CD4-positive, alpha-beta T cell treated with Interleukin-21 for 1 hour (primary cell): ENCODE measurements at places on chromosomes 12 and 14.

DNA sequence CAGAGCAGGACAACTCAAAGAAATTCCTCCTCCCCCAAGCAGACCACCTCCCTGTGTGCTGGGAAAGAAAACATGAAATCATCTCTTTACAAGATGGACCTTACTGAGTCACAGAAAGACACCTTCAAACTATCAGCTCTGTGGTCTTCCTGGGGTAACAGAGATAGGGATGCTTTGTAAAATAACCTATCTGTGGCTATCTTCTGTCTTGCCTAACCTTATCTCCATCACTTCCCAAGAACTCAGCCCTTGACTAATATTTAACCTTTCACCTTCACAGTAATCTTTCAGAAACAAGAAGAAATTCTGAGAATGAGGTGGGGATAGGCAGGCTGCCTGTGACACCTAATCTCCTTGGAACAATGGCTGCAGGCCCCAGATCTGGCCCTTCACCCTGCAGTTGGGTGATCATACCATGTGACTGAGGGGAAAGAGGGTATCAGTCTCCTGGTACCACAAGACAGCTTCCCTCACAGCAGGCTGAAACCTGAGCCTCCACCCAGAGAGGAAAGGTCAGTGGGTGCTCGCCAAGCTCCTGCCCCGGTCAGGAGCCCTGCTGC is 27.4 kb upstream of the CEBPE start:
- no peak for DNase-seq

DNA sequence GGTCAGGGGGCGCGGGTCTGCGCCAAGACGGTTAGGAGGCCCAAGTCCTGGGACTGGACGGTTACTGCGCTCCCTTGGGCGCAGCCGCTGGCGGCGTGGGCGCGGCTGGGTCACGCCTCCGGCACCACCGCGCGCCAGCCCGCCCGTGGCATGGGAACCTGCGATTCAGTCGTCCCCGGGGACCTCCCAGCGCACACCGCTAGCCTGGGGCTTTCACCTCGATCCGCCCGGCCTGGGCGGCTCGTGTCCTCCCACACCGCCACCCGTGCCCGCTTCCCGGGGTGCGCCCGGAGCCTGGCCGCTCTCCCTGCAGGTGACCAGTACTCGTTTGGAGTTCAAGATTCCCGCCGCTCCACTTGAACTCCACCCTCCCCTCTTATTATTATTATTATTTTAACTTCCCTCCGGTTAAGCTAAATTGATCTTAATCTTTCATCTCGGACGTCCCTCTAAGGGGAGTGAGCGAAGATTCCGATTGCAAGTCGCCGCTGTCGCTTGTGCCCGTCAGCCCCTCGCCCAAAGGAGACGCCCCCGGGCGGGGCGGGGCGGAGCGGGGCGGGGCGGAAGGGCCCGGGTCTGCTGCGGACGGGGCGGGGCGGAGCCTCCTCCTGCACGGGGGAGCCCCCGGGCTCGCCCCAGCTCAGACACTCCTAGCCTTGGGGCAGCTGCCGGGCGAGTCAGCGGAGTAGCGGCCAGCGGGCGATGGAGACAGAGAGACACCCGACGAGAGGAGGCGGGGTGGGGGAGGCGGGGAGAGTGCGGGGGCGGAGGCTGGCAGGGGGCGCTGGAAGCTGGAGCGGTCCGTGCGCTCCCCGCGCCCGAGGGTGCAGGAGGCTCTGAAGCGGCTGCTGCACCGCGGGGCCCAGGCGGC is at the start of gene KCNMB4:
KCNMB4 (plus strand) TSS at position 643 of the 871 bp plus-strand sequence. CDS start 445 bp downstream, outside the sequence.
- peak; percentile 74 for DNase-seq

DNA sequence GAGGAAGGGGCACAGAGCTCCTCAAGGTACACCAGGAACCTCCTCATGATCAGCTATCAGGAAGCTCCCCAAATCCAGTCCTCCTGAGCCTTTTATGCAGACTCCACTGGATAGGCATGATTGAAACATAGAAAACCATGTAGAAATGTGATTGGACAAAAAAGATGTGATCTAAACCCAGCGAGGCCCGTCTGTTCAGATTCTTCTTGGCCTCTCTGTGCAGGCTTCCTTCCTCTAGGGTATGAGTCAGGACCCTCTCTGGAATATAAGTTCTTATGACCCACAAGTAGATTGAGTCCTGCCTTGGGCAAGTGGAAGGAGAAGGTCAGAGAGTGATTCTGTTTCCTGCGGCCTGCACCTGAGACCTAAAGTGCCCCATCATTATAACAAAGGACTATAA is 166.3 kb downstream of the PHLDA1 start:
- no peak for DNase-seq

DNA sequence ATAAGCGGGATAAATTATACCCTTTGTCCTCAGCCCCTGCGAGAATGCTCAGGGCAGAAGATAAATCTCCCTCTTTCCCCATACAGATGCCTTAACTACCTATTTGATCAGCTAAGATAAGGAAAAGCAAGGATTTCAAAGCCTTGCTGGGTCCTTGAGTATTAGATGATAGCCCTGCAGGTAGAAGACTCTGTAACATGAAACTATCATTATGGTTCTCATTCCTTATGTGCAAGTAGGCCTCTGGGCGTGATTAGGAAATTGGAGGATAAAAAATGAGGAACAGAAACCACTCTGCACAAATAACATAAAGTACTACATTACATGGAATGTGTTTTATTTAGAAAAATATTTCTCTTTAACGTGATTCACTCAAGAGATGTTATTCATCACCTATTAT is 14.5 kb upstream of the WDR89 start:
- no peak for DNase-seq

GRCh38 chr12:59500915-59501314 is 94.9 kb upstream of the SLC16A7 start:
- no peak for DNase-seq

GRCh38 chr12:72839696-72840095 is 567.5 kb downstream of the TRHDE start:
- no peak for DNase-seq

DNA sequence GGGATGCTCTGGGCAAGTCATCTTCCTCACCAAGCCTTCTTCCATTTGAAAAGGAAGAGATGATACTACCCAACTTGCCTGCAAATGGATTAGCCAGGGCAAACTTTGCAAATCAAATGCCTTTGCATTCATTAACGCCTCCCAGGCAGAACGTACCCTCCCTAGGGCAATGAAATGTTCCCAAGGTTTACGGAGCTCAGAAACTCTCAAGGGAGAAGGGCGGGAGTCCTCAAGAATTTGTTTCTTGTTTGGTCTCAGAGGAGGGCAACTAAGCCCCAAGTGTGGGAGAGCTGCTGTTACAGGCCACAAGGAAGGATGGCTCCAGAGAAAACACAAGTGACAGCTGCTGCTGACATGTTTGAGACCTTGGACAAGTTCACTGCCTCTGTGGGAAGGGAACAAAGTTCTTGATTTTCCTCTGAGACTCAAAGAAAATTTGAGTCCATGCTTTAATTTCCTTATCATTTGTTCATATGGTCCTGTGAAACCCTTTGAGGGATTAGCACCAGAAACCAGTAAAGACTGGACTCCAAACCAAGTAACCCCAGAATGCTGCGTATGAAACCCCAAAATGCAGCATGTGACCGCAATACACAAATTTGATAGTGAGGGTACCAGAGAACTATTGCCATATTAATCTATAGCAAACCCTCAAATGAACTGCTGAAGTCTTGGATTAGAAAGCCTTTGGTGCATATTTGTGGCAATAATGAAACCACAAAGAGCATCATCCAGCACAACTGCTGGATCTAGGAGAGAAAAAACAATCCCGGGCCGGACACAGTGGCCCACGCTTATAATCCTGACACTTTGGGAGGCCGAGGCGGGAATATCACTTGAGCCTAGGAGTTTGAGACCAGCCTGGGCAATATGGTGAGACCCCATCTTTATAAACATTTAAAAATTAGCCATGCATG is 22.9 kb downstream of the SPTB start:
- no peak for DNase-seq

GRCh38 chr14:92322516-92322915 is 449 bp upstream of the SLC24A4 start:
- no peak for DNase-seq

DNA sequence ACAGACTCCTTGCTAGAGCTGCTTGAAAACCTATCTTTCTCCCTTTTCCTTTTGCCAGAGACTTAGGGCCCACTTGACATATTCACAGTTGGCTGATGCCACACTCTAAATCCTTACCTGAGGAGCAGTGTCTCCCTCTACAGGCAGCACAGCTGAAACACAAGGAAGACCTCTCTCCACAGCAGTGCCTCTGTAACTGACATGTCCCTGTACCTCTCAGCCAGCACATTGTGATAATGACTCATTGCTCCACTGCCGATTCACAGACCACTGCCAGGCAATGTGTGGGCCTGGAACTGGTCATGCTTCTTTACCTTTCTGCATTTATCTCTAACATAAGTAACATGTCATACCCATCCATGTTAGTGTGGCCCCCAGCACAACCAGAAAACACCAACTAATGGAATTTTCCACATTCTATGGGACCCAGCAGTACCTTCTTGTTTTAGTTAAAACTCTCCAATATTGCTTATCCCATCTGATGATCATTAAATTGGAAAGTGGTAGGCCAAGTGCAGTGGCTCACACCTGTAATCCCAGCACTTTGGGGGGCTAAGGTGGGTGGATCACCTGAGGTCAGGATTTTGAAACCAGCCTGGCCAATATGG is 56.5 kb downstream of the GTF2A1 start:
- DNase-seq = peak; percentile 52

DNA sequence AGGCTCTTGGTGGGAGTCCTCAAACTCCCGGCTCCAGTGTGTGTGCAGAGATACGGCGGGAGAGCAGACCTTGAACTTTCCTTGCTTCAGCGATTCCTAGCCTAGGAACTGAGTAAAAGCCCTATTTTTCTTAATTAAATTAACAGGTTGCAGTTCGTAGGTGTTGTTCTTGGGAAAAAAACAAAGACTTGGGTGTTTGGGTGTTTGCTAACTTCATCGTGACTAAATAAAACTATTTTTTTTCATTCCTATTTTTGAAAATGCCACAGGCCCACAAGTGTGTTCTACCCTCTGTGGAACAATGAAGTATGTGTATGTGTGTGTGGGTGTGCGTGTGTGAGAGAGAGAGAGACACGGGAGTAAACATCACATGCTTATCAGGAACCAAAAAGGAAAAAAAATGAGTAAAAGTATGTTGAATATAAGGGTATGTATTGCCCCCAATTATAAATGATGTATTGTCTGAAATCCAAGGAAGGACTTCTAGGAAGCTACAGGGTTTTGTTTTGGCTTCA is 651 bp downstream of the TMEM117 start:
- DNase-seq = peak; percentile 38

- DNase-seq = no peak
Observed at GRCh38 chr12:52980096-52980649, 26.1 kb upstream of the EIF4B start.

DNA sequence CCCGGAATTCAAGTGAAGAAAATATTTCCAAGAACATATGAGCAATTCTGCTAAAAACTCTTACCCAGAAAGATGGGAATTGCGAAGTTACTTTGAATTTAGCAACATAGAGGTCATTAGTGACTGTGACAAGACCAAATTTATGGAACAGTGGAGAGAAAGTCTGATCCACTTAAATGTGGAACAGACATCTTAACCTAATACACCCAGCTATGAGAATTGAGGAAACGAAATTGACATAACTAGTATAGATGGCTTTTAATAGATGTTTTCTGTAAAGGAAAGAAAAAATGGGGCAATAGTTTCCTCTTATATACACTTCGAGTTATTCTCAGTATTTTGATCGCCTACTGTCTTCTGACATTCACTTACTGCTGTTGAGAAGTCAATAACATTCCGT is 4.6 kb downstream of the OVCH1 start:
- no peak for DNase-seq

GRCh38 chr12:52608161-52608560 is 6.9 kb upstream of the KRT72 start:
- no peak for DNase-seq

GRCh38 chr14:69339426-69339825 is 58.7 kb downstream of the ERH start:
- DNase-seq = no peak

GRCh38 chr14:65287264-65288131 is 125.0 kb upstream of the FUT8 start:
- peak; percentile 66 for DNase-seq

GRCh38 chr12:12546314-12546772 is 16.3 kb downstream of the DUSP16 start:
- DNase-seq = no peak

GRCh38 chr12:15052691-15053090 is 79.8 kb downstream of the PDE6H start:
- DNase-seq = no peak

- DNase-seq = no peak
Observed at GRCh38 chr12:116201908-116202307, 75.6 kb downstream of the MED13L start.

DNA sequence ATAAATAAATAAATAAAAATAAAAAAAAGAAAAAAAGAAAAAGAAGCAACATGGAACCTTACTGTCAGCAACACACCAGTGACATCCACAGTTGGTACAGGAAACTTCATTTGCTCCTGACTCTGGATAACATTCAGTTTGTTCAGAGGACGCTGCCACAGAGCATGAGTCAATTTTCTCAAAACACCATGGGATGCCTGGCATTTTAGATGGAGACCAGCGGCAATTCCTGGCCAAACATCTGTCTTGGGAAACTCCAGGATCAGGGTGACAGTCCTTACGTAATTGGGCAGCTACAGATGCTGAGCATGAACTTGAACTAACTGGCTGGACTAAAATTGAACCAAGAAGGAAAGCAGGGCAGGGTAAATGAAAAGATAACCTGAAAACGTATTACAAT is 166.2 kb upstream of the CPNE8 start:
- DNase-seq = no peak
